NCI-H1694 (cell line): ENCODE measurements at places on chromosomes 11 and 22.
A peak's percentile ranks its signal among the peaks of the same experiment; 100 is the strongest.

DNA sequence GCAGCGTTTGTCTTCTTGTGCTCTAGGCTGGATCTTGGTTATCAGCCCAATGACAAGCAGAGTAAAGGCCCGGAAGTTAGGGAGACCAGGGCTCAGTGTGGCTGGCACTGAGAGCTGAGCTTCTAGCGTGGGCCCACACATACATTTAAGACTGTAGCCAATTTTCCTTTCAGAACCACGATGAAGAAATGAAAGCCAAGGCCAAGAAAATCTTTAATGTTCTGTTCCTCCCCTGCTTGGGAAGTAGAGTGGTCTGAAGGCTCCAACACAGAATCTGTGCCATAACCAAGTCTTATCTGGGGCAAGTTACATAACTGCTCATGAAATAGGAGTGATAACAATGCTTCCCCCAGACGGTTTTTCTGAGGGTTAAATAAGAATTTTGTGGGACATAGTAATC lies 4.7 kb upstream of the ST3GAL4 start:
- DNase-seq: no peak

DNA sequence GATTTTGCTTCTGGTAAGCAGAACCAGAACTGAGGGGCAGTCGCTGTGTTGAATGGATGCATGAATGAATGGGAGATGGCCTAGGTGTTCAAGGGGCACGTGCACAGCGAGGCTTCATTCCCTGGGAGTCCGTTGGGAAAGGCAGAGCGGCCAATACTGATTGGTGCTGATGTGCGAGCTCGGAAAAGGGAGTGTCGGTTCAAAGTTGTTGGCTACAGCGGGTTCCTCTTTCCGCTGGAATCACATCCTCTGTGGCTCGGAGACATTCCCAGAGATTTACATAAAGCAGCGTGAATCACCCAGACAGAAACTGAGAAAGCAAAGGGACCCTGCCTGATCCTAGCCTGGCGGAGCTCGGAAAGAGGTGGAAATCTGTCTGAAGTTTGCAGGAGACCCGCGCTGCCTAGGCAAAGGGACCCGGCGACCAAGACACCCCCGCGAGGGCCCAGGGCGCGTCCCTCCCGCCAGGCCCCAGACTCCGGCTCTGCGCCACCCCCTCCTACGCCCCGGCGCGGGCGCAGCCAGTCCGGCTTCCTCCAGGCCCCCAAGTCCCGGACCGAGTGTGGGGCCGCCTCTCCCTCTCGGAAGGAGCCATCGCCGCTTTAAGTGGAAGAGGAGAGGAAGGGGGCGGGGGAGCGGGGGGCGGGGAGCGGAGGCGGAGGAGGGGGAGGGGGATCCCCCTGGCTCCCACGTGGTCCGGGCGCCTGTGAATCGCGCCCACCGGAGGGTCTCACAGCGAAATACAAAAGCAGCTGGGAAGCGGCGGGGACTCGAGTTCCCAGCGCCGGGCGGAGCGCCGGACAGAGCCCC lies at the start of gene FJX1:
FJX1 (plus strand) TSS at position 774 of the 810 bp plus-strand sequence. CDS start 177 bp downstream, outside the sequence.
- DNase-seq: peak; percentile 31

DNA sequence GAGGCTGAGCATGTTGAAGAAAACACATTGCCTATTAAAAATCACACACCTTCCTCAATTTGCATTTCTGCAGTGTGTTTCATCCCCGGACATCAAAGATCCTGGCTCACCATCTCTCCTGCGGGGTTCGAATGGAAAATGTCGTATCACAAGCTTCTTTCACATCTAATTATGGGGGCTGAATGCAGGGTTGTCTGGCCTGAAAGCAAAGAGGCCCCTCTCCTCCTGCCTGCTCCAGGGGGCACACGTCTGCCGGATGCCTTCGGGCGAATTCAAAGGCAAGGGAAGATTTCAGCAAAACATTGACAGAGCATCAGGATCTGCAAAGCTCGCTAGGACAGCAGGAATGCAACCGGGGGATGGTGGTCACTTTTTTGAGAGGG lies 1447.7 kb downstream of the TBC1D22A start:
- no peak for DNase-seq

DNA sequence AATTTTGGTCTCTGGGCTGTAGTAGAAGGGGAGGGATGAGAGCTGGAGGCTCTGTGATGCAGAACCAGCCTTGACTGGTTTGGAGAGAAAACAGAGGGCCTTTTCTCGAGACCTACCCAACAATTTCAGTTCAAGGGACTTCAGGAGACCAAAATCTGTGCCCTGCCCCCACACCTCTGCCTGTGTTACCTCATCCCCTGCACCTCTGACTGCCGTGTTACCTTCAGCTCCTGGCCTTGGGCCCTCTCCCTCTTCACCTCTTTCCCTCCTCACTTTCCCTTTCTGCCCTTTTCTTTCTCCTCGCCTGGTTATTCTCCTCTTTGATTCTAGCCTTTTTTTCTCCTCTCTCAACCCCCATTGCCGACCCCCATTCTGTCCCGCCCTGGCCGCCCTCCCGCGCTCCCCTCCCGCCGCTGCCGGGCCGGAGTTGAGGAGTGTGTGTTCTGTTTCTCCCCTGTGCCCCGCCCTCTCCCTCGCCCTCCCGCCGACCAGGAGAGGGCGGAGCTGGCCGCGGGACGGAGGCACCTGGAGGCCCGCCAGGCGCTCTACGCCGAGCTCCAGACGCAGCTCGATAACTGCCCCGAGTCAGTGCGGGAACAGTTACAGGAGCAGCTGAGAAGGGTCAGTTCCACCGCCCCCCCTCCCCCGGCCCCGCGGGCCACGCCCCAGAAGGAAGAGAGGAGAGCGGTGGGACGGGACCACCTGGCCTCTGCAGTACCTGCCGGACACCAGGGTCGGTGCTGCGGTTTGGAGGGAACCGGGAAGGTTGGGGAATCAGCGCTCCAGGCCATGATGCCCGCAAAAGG lies 27.2 kb downstream of the PHLDB1 start:
- no peak for DNase-seq

- DNase-seq: no peak
These were observed at the start of gene ACTN3 for GRCh38 chr11:66546368-66546965. Gene ACTN3 (plus strand): TSS chr11:66546903. CDS start chr11:66546938, 35 bp downstream.

GRCh38 chr11:87180742-87181141 lies 143.0 kb downstream of the TMEM135 start:
- DNase-seq: no peak

GRCh38 chr11:66059966-66060680 lies 8.0 kb downstream of the SF3B2 start:
- no peak for DNase-seq

DNA sequence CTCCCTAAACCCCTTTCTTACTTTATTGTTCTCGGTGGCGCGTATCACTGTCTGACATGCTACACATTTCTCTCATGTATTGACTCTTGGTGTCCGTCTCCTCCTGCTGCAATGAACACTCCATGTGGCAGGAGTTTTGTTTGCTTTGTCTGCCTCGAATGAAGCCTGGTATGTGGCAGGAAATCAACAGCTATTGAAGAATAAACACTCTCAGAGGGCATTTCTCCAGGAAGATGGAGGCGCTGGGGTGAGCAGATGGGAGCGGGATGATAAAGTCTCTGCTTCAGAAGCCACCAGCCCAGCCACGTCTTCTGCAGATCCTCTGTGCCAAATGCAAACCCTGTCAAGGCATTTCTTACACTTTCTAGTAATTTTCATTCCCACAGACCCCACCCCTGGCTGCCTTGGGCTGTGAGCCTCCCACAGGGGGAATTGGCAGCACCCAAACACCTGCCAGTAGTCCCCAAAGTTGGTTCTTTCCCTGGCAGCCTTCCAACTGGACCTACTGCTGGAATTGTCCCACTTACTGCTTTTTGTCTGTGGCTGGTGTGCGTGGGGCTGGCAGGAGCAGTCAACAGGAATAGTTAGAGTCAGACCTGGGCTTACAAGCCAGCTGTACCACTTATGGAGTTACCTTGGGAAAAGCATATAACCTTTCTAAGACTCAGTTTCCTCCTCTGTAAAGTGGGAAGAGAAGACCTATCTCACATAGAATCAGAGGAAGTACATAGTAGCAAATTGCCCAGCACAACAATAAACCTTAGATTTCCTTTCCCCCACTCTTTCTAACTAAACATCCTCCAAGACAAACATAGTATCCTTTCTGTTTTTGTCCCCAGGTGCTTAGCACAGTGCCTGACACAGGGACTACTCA lies 13.3 kb upstream of the IL10RA start:
- DNase-seq: no peak

- no peak for DNase-seq
These were observed 72.6 kb downstream of the NAV2 start for GRCh38 chr11:19785265-19785664.

- no peak for DNase-seq
These were observed 25.2 kb upstream of the LRRC32 start for GRCh38 chr11:76695771-76696170.

DNA sequence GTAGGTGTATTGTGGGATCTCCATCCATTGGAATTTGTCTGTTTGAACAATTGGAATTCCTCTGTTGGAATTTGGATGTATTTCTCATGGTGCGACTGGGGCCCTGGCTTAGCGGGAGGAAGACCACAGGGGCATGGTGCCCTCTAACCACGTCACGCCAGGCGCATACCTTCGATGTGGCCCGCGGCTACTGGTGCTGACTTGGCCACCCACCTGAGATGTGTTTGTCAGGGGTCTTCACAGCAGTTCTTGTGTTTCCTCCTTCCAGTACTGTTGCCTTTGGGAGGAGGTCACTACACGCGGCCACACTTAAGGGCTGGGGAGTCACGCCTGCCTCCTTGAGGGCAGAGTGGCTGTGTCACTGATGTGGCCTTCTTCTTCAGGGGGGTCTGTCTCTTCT lies 36.6 kb upstream of the GRAMD4 start:
- DNase-seq: no peak

GRCh38 chr11:119144825-119145486 lies 3.9 kb upstream of the ABCG4 start:
- no peak for DNase-seq

DNA sequence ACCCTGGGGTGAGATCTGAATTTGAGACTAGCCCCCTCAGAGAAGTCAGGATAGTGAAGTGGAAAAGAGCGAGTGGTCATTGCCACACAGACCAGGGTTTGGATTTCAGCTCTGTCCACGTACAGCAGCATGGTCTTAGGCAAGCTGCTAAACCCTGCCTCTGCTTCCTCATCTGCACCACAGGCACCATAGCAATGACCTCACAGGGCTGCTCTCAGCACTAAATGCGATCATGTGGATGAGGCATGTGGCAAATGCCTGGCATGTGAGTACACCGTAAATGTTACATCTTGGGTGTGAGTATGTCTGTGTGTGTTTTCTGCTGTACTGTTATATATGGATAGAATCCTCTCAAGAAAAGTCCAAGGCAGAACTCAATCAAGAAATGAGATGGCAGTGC lies 15.8 kb downstream of the NAV2 start:
- no peak for DNase-seq

GRCh38 chr22:19626042-19626587 lies 88.2 kb upstream of the SEPTIN5 start:
- DNase-seq: no peak

DNA sequence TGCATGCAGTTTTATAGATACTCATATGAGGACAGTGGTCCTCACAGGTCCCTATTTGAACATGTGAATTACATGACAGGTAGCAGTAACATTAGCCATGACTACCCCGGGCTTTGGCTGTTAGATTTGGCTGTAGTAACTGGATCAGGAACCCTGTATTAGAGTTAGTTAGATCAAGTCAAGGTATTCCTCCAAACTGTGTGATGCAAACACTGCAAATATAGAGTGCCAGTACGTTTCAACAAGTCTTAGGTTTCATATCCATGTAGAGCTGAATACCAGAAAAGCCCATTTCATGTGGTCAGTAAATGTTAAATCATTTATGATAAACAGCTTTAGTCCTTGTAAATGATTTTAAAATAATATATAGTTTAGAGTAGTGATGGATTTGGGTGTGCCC lies 29.5 kb upstream of the PITPNB start:
- DNase-seq: no peak

GRCh38 chr11:119460582-119460981 lies 37.6 kb upstream of the THY1 start:
- no peak for DNase-seq
